Activated CD4-positive, alpha-beta T cell treated with anti-CD3 and anti-CD28 coated beads, Interleukin-2, amount 50 U/mL, for 16 hours (primary cell): ENCODE measurements at places on chromosomes 2 and 18.

DNA sequence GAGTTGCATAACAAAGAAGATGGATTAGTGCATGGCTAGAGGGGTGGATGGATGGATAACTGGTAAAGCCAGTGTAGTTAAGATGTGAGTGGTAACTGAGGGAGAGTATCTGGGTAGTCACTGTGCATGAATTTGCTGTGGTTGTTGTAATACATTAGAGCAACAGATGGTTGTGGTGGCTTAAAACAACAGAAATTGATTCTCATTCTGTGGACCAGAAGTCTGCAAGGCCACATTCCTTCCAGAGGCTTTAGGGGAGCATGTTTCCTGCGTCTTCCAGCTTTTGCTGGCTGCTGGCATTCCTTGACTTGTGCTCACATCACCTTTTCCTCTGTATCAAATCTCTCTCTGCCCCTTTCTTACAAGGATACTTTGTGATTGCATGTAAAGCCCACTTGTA, 155.4 kb downstream of the ASB1 start:
- DNase-seq = no peak

DNA sequence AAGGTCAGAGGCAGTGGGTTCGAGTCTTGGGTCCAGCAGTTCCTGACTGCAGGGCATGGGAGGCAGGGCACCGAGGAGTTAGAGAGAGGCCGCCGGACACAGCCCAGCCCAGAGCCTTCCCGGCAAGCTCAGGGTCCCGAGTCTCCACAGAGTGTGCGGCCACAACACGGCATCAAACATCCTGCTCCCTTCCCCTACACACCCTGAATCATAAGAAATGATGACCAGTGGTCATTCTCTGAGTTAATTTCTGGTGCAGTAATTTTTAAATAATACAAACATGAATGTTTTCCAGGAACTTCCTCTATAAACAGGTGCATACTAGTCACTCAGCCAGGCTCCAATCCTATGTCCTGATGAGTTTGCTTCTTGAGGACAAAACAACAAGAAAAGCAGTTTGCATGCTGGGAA, 118.0 kb downstream of the PXDN start:
- no peak for DNase-seq

GRCh38 chr18:45025089-45025450, 344.4 kb downstream of the SETBP1 start:
- no peak for DNase-seq

DNA sequence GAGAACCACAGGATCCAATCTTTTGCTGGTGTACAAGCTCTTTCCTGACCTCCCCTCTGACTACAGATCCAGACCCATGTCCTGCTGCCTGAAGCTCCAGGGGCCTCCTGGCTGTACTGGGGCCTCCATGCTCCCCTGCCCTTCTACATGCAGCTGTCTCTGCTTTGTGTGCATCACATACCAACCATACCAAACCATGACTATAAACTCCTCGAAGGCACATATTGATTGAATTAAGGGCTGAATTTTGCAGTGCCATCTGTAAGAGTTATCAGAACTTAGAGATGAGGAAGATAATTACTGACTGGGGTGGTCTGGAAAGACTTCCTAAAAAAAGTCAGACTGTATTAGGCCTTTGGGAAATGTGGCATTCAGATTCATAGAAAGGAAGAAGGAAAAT, 139.9 kb upstream of the CXCR4 start:
- no peak for DNase-seq

- DNase-seq = peak; percentile 60
These were observed 37.1 kb downstream of the EVA1A start for GRCh38 chr2:75523313-75524275.

DNA sequence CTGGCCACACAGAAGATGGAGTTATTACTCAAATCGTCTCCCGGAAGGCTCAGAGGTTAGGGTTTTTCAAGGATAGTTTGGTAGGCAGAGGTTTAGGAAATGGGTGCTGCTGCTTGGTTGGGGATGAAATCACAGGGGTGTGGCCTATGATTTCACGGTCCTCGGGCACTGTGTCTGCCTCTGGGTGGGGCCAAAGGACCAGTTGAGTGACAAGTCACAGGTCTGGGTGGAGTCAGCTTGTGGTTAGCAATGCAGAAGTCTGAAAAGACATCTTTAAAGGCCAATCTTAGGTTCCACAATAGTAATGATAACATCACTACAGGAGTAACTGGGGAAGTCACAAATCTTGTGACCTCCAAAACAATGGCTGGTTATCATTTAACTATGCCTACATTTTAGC, 387.8 kb downstream of the ZNF521 start:
- DNase-seq = no peak

- DNase-seq = no peak
These were observed 338.8 kb upstream of the REG3G start for GRCh38 chr2:78686625-78687153.

- DNase-seq = no peak
These were observed 263.6 kb downstream of the GBX2 start for GRCh38 chr2:235904585-235904931.

DNA sequence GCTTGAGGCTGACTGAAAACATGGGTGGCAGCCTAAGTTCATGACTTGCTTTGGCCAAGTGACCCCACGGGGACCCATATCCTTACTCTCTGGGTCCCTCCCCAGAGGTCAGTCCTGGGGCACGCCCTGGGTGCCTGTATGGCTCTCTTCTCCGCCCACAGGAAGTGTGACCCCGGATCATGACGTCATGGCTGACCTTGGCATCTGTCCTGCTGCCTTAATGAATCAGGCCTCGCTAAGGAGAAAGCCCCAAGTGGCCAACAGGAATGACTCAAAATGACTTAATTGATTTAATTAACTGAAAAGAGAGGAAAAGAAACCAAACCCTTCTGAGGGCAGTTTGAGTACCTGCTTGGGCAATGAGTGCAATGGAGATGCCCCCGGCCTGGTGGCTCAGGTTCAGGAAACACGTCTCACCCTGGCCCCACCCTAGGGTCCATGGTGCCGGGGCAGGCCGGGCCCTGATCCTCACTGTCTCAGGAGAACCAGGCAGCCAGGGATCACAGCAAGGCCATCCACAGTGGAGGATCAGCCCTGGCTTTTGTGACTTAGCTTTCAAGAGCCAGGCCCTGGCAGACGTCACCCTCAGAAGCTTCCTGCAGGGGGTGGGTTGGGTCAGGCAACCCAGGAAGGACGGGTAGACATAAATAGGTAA, 112.0 kb downstream of the CYP26B1 start:
- no peak for DNase-seq

DNA sequence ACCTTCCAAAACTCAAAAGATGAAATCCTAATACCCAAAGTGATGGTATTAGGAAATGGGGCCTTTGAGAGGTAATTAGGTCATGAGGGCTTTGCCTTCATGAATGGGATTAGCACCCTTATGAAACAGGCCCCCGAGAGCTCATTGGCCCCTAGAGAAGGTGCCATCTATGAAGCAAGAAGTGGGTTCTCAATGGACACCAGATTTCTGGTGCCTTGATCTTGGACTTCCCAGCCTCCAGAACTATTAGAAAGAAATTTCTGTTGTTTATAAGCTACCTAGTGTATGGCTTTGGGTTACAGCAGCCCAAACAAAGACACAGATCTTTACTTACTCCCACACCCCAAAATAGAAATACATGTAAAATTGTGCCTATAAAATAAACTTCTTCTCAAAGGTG, 45.4 kb downstream of the SOCS6 start:
- no peak for DNase-seq

DNA sequence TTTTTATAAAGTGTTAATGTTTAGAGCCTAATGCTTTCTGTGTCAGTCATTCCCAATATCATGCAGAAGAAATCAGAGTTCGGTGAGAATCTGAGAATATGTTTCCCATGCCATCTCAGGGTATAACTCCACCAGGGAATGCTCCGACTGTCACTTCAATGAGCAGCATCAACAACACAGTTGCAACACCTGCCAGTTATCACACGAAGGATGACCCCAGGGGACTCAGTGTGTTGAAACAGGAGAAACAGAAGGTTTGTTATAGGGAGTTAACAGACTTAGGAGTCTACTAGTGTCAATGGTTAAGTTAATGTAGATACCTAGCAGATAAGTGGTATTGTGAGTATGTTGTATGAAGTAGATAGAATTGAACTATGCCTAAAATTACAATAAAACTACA, 31.0 kb downstream of the VAPA start:
- no peak for DNase-seq

GRCh38 chr2:191845248-191845715, 1.6 kb downstream of the CAVIN2 start:
- DNase-seq = no peak

DNA sequence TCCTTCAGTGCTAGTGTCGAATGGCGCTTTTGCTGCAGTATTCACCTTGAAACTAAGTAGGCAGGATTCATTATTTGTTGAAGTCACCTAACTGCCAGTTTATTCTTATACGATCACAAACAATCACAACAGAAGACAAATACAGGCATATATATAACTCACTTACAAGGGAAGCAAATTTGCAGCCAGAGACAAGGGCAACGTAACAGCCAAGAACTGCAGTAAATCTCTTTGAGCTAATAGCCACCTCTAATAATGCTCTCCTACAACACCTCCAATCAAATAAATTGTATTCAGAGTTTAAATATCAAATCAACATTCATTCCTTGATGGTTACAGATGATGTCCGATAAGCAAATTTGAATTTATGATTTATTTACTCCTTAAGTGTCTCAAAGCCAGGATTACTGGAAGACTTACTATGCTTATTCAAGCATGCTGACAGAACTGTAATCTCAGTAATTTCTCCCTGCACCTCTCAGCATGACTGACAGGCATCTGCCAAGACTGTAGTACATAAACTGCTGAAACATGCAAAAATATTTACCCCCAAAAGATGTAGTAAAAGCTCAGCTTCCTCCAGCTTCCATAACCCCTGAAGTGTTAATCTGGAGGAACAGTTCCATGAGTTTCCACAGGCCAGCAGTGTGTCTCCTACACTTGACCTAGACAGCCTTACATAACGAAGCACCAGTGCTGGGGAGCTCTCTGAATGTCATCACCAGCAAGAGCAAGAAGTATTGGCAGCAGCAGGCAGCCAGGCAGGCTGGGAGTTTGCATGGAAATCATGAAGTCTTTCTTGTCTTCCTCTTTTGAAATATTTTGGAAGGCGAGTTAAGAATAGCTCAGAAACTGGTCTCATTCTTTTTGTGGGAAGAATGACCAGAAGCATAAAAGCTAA, 20.9 kb upstream of the SCN1A start:
- DNase-seq = no peak

- no peak for DNase-seq
These were observed 132.0 kb upstream of the MYCN start for GRCh38 chr2:15808204-15808910.

GRCh38 chr2:240051697-240052096, 1.6 kb downstream of the OR6B3 start:
- DNase-seq = no peak

DNA sequence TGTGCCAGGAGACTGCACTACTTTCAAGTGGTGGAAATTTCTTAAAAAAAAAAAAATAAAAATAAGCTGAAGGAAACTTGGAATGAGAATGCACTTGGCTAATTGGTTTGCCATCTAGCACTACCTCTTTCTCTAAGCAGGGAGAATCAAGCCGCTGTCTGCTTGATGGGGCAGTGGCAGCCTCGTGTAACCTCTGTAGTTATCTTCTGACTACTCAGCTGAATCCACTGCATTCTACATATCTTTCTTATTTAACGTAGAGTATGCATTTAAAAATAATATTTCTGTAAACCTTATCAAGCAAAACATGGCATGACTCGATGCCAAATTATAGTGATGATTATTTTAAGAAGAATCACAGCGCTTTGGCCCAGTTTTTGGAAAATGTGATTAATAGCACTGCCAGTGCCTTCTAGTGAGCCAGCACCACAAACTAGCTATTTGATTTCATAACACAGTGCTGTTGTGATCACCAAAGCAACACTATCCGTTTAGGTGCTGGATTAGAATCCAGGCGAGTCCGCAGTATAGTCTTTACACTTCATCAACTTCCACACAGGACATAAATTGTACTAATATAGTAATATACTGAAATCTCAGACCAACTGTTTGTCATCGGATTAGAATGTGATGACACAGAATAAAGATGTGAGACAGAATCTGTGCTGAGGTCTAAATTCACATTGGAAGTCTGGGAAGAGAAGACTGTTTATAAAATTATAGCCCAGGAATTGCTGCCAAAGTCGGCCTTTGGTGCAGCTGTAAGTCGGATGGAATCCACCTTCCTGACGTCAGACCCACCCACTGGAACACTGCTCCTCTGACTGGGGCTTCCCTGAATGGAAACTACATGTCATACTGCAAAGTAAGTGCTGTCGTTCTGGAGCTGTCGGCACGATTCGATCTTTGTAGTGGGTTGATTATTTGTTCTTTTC, 136.5 kb upstream of the ETAA1 start:
- DNase-seq = no peak

DNA sequence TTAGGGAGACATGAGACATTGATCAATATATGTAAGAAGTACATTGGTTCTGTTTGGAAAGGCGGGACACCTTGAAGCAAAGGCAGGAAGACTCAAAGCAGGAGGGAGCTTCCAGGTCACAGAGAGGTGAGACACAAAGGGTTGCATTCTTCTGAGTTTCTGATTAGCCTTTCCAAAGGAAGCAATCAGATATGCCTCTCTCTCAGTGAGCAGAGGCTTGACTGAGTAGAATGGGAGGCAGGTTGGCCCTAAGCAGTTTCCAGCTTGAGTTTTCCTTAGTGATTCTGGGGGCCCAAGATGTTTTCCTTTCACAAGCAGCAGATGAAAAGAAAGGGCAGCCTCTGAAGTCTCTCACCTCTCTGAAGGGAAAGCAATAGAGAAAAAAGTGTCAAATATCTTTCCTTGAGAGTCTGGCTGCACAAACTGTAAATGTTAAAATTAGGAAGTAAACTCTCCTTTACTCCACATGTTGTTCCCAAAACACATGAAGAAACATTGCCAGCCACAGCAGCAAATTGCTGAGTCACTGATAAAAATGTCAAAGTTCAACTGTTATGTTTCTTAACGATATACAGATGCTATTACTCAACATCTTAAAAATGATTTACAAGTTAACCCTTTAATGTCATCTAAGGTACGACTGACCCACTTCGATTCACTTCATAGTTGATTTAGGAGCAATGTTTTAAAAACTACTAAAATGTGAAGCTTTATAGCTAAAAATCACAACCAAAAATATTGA, 40.3 kb downstream of the CYB5A start:
- no peak for DNase-seq

- no peak for DNase-seq
These were observed 32.3 kb downstream of the STEAP3 start for GRCh38 chr2:119255760-119256581.
